Osteoblast (primary cell): ENCODE measurements at places on chromosomes 7 and 10. TPM values are rescaled to one million over a fixed set of nuclear protein-coding genes. Genes with fewer than 3 reads are reported as not detected.

The OR6B1 gene
- total RNA-seq: not detected in 2 replicates

The GALNT11 gene
- 42.7 and 51.3 TPM in 2 replicates for total RNA-seq

The RPEL1 gene
- total RNA-seq: 0.29 and 0.36 TPM in 2 replicates

The OR2A42 gene
- total RNA-seq: under 0.01 TPM in 1 of 2 replicates, not detected in the other

The DRGX gene
- total RNA-seq: under 0.01 TPM in 1 of 2 replicates, not detected in the other

The NANOS1 gene
- 1.1 and 1.2 TPM in 2 replicates for total RNA-seq

The TPK1 gene
- total RNA-seq: 6.9 and 9.4 TPM in 2 replicates

The ALOX5 gene
- not detected in 2 replicates for total RNA-seq

DNA sequence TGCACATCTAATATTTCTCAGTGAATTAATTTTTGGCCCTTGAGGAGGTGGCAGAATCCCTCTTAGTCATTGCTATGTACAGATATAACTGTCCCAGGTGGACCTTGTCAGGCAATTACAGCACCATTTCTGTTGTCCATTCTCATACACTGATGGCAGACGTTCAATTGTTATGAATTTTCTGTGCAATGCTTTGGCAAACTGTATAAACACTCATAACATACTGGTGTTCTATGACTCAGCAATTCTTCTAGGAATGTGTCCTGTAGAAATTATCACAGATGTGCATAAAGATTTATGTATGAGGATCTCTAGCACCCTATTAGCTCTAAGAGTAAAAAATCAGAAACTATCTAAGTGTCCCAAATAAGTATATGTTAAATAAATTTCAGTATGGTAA, 80.8 kb downstream of the DNAJB9 start:
- H3K4me1 ChIP-seq: no peaks in the 10 kb centered on the region
- no peaks in the 10 kb centered on the region for H3K27me3 ChIP-seq
- no peak overlapping the region for H3K4me3 ChIP-seq
- H3K36me3 ChIP-seq: no peaks in the 10 kb centered on the region

GRCh38 chr7:112462236-112462635, 12.0 kb downstream of the IFRD1 start:
- no peaks in the 10 kb centered on the region for H3K27me3 ChIP-seq
- H3K4me3 ChIP-seq: no peak overlapping the region
- H3K36me3 ChIP-seq: peaks cover 88% of the 10 kb centered on the region
- H3K4me1 ChIP-seq: peaks cover 20% of the 10 kb centered on the region
- no peak for DNase-seq

DNA sequence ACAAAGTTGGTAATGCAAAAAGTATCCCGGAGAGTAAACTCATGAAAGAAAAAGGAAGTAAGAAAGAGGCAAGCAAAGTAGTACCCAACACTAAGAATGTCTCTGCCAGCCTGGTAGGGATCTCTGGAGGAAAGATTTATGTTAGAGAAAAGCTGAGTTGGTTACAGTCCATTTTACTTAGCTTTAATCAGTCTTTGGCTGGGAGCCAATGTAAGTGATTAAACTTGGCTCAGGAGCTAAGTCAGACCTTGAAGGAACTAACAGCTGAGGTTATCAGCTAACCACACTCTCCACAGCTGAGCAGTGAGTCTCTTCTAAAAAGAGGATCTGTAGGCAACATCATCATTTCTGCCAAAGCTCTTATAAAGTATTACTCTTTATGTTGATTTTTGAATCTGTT, 148.0 kb downstream of the ANKRD7 start:
- H3K27me3 ChIP-seq: no peaks in the 10 kb centered on the region
- H3K4me1 ChIP-seq: no peaks in the 10 kb centered on the region
- no peaks in the 10 kb centered on the region for H3K36me3 ChIP-seq
- DNase-seq: no peak

- H3K4me3 ChIP-seq: no peak overlapping the region
- H3K27me3 ChIP-seq: no peaks in the 10 kb centered on the region
- peak; percentile 83 for DNase-seq
These were observed 44.4 kb downstream of the MCU start for GRCh38 chr10:72736176-72736827.

- H3K27me3 ChIP-seq: peaks cover 2% of the 10 kb centered on the region
- no peaks in the 10 kb centered on the region for H3K36me3 ChIP-seq
- no peak overlapping the region for H3K27ac ChIP-seq
- no peak overlapping the region for H3K4me3 ChIP-seq
These were observed 12.4 kb upstream of the RET start for GRCh38 chr10:43064331-43065075.

- no peak overlapping the region for H3K4me3 ChIP-seq
- no peak for DNase-seq
- no peak overlapping the region for H3K27ac ChIP-seq
- H3K4me1 ChIP-seq: no peaks in the 10 kb centered on the region
- H3K36me3 ChIP-seq: no peaks in the 10 kb centered on the region
These were observed 21.5 kb upstream of the IKZF1 start for GRCh38 chr7:50282813-50283605.

DNA sequence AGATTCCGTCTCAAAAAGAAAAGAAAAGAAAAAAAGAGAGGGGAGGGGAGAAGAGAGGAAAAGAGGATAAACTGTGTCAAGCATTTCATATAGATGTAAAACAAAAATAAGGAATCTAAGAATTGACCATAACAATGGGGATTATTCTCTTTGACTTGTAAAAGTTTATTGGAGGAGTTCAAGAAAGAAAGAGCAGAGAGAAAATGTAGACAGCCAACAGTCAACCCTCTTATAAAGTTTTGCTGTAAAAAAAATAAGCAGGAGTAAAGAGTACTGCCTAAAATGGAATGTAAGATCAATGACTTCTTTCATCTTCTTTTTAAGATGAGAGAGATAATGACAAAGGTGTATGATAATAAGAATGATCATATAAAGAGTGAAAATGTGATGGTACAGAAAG, 87.9 kb downstream of the SNX13 start:
- no peak for DNase-seq
- no peak overlapping the region for H3K27ac ChIP-seq
- no peaks in the 10 kb centered on the region for H3K27me3 ChIP-seq
- H3K4me3 ChIP-seq: no peak overlapping the region

GRCh38 chr7:43960933-43961332, 34.7 kb downstream of the UBE2D4 start:
- H3K4me1 ChIP-seq: no peaks in the 10 kb centered on the region
- H3K27ac ChIP-seq: no peak overlapping the region
- no peak overlapping the region for H3K4me3 ChIP-seq
- H3K36me3 ChIP-seq: no peaks in the 10 kb centered on the region
- no peaks in the 10 kb centered on the region for H3K27me3 ChIP-seq

DNA sequence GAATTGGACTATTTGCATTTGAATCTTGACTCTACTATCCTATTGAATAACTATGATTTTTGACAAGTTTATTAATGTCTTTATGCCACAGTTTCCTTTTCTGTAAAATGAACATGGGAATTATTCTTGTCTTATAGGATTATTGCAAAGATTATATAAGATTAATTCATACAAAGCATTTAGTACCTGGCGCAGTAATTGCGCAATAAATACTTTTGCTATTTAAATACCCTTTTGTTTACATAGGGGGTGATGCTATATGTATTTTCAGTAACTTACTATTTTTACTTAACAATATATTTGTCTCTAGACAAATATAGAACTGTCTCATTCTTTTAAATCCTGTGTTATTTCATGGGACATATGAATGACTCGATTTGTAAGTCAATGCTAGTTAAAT, 5.3 kb downstream of the MINPP1 start:
- H3K36me3 ChIP-seq: peaks cover 30% of the 10 kb centered on the region
- peaks cover 11% of the 10 kb centered on the region for H3K4me1 ChIP-seq
- no peaks in the 10 kb centered on the region for H3K27me3 ChIP-seq
- DNase-seq: no peak
- no peak overlapping the region for H3K27ac ChIP-seq

DNA sequence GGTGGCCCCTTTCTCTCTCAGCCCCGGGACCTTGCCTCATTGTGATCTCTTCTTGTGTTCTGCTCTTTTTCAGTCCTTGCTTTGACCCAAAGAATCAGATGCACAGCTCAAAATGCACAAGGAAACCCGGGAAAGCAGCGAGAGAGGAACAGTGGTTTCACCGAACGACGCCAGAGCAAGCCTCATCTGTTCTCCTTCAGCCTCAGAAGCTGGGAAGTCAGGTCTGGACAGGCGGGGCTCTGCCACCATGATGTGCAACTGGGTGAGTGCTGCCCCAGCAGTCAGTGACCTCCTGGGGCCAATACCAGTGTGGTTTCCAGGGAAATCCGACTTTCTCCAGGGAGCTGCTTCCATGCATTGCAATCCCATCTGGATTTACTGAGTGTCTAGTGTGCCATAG, 133.4 kb downstream of the PRKCQ start:
- no peak overlapping the region for H3K27ac ChIP-seq
- no peak overlapping the region for H3K4me3 ChIP-seq
- H3K27me3 ChIP-seq: no peaks in the 10 kb centered on the region
- no peak for DNase-seq
- H3K4me1 ChIP-seq: no peaks in the 10 kb centered on the region
